MG63 (cell line): ENCODE measurements at places on chromosomes 11 and 22. TPM values are rescaled to one million over a fixed set of nuclear protein-coding genes. Genes with fewer than 3 reads are reported as not detected.

Gene PATE2
- 0.07 TPM in 1 of 2 replicates, not detected in the other for total RNA-seq

Gene TSSK2
- not detected in 2 replicates for total RNA-seq

Gene HBE1
- not detected in 2 replicates for total RNA-seq

Gene OR51B4
- not detected in 2 replicates for total RNA-seq

Gene UPK3A
- total RNA-seq = not detected in 2 replicates

Gene NFRKB
- total RNA-seq = 10.8 and 17.7 TPM in 2 replicates

Gene LARGE2
- not detected in 2 replicates for total RNA-seq

Gene A4GALT
- total RNA-seq = 9.1 and 17.9 TPM in 2 replicates

Gene DBX1
- not detected in 2 replicates for total RNA-seq

Gene SAA4
- total RNA-seq = not detected in 2 replicates

Gene CRYBA4
- not detected in 2 replicates for total RNA-seq

Gene MMP8
- total RNA-seq = not detected in 2 replicates

Gene ALDH3B2
- not detected in 2 replicates for total RNA-seq

Gene SCUBE2
- 0.59 TPM in 1 of 2 replicates, not detected in the other for total RNA-seq

Gene NTM
- total RNA-seq = 2.0 and 4.0 TPM in 2 replicates

Gene MAPK11
- total RNA-seq = 15.0 and 27.8 TPM in 2 replicates

Gene C11orf86
- total RNA-seq = 0.59 TPM in 1 of 2 replicates, not detected in the other

Gene OR2AG2
- 0.33 TPM in 1 of 2 replicates, not detected in the other for total RNA-seq

Gene ARCN1
- 92.2 and 122 TPM in 2 replicates for total RNA-seq

Gene SLC1A2
- total RNA-seq = 0.57 TPM in 1 of 2 replicates, not detected in the other

Gene NXPE2
- not detected in 2 replicates for total RNA-seq

Gene KRTAP5-7
- not detected in 2 replicates for total RNA-seq

Gene OR5D18
- total RNA-seq = not detected in 2 replicates

Gene GALNT18
- 12.9 and 25.3 TPM in 2 replicates for total RNA-seq

Gene PANX3
- not detected in 2 replicates for total RNA-seq

Gene C1QTNF5
- total RNA-seq = not detected in 2 replicates

Gene ST3GAL4
- total RNA-seq = 44.1 and 57.9 TPM in 2 replicates

Gene IGLL5
- not detected in 2 replicates for total RNA-seq

Gene ALX4
- total RNA-seq = 0.16 TPM in 1 of 2 replicates, not detected in the other

Gene OR8D1
- total RNA-seq = not detected in 2 replicates

Gene MYOD1
- total RNA-seq = not detected in 2 replicates
